ENCODE measurements at places on chromosomes 12 and 14. TPM values are rescaled to one million over a fixed set of nuclear protein-coding genes. Genes with fewer than 3 reads are reported as not detected.

The KRT4 gene
- total RNA-seq = not detected

The TXNDC16 gene
- total RNA-seq = 6.2 TPM

The NXPH4 gene
- total RNA-seq = 0.47 TPM

The KRT2 gene
- not detected for total RNA-seq

The ASPG gene
- total RNA-seq = not detected

The TFCP2 gene
- total RNA-seq = 43.1 TPM

The DNAJC22 gene
- not detected for total RNA-seq

The DHRS2 gene
- total RNA-seq = 3.1 TPM

The CDC42BPB gene
- total RNA-seq = 1.5 TPM

The LTBP2 gene
- not detected for total RNA-seq

The OTX2 gene
- not detected for total RNA-seq

- no peak overlapping the region for H3K4me3 ChIP-seq
- peaks cover 15% of the 10 kb centered on the region for H3K36me3 ChIP-seq
- no peaks in the 10 kb centered on the region for H3K4me1 ChIP-seq
Measured at GRCh38 chr14:77416836-77417235, 6.5 kb downstream of the NOXRED1 start.

- H3K4me3 ChIP-seq = peak overlapping the region; percentile 100
- no peak for DNase-seq
- H3K27ac ChIP-seq = no peak overlapping the region
- peaks cover 38% of the 10 kb centered on the region for H3K4me1 ChIP-seq
- peaks cover 33% of the 10 kb centered on the region for H3K36me3 ChIP-seq
- H3K27me3 ChIP-seq = no peaks in the 10 kb centered on the region
Measured at GRCh38 chr14:103560691-103561090, 1.8 kb downstream of the BAG5 start.

DNA sequence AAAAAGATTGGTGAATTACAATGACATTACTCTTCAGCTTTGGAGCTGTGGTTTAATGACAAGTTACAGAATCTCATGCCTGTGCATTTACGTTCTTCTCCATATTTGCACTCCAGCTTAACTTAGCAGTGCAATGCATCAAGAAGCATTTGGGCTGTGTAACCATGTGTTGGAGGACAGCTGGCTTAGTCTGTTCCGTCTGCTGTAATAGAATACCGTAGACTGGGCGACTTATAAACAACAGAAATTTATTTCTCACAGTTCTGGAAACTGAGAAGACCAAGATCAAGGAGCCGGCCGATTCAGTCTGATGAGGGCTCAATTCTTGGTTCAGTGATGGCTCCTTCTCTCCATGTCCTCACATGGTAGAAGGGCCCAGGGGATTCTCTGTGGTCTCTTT is 943.5 kb downstream of the BCL11B start:
- H3K4me3 ChIP-seq = no peak overlapping the region
- H3K36me3 ChIP-seq = no peaks in the 10 kb centered on the region
- H3K4me1 ChIP-seq = no peaks in the 10 kb centered on the region
- H3K27ac ChIP-seq = no peak overlapping the region

DNA sequence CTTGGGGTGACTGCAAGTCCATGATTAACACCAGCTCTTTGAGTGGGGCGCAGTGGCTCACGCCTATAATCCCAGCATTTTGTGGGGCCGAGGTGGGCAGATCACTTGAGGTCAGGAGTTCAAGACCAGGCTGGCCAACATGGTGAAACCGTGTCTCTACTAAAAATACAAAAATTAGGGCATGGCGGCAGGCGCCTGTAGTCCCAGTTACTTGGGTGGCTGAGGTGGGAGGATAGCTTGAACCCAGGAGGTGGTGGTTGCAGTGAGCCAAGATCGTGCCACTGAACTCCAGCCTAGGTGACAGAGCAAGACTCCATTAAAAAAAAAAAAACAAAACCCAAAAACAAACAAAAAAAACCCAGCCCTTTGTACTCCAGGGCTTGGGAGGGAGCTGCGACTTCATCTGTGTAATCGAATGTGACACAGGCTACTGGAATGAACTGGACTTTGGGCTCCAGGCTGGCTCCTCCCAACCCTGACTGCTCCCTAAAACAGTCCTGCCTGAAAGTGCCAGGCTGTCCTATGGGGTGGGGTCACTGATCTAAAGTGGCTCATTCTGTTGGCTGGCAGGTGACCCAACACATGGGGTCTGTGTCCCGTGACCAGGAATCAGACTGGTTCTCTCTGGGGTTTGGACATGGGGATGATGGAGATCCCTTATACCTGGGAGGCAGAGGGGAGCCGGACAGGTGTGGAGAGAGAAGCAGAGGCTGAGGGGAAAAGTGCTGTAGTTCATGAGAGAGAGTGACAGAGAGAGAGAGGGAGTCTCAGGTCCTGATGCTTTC is 9.3 kb upstream of the C12orf43 start:
- H3K4me1 ChIP-seq = no peaks in the 10 kb centered on the region
- no peak overlapping the region for H3K4me3 ChIP-seq
- no peaks in the 10 kb centered on the region for H3K27me3 ChIP-seq
- H3K27ac ChIP-seq = peak overlapping the region; percentile 25
- peaks cover 48% of the 10 kb centered on the region for H3K36me3 ChIP-seq

DNA sequence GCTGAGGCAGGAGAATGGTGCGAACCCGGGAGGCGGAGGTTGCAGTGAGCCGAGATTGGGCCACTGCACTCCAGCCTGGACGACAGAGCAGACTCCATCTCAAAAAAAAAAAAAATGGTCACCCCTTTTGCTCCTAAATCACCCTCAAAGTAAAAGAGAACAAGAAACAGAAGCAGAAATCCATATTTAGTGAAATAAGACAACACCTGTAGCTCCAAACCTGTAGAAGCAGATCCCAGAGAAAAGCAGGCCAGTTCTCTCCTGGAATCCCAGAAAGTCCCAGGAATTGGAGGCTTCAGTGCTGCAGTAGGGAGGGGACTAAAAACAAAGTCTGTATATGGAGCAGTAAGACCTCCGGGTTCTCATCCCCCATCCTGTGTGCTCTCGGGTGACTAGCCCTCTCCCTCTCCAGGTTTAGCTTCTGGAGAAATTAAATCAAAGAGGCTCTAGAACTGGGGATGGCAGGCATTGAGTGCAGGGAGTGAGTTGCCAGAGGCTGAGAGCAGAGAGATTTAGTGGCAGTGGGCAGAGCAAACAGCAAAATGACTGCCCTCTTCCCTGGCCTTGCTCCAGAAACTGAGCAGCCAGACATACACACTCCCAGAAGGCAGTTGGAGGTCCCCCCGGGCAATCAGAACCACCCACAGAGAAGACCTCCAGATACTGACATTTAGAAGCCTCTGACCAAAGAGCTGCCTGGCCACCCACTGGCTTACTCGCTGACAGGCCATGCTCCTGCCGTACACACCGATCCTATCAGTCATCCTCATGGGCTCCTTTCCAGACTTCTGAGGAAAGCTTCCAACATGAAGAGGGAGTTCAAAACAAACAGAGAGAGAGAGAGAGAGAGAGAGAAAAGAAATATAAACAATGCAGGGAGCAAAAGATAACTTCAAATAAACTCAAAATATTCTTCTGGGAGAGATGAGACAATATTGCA is 6.3 kb upstream of the MLXIP start:
- no peak overlapping the region for H3K27ac ChIP-seq
- H3K27me3 ChIP-seq = no peaks in the 10 kb centered on the region
- no peak for DNase-seq
- no peaks in the 10 kb centered on the region for H3K36me3 ChIP-seq

GRCh38 chr12:62581288-62582064 is 114.8 kb downstream of the MON2 start:
- no peaks in the 10 kb centered on the region for H3K4me1 ChIP-seq
- H3K4me3 ChIP-seq = no peak overlapping the region
- no peak overlapping the region for H3K27ac ChIP-seq
- no peak for DNase-seq
- peaks cover 20% of the 10 kb centered on the region for H3K36me3 ChIP-seq

DNA sequence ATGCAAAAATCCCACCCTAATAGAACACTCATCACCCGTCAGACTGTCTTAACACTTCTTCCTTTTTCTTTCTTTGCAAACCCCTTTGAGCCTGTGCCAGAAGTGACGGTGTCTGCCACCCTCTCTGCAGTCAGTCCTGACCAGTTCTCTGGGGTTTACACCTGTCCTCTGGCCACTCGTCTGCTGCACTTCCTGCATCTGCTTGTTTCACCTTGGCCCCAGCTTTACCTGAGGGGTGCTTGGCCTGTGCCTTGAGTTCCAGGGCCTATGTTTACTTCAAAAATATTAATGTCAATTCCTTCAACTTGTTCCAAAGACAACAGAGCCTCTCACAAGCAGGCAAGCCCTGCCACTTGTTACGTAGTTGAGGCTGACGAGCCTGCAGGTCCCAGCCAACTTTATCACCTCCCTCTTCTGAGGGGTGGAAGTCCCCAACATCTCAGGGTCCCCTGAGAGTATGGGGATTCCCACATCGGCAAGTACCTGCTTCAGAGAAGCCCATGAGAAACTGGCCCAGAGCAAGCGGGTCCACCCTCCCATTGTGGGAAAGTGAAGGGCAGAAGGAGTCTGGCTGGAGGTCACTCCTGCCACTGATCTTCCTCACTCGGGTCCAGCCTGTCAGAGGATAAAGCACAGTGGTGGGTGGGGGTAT is 205.4 kb downstream of the DAD1 start:
- peak overlapping the region; percentile 3 for H3K4me3 ChIP-seq
- H3K36me3 ChIP-seq = no peaks in the 10 kb centered on the region
- DNase-seq = no peak
- H3K27ac ChIP-seq = peak overlapping the region; percentile 75
- no peaks in the 10 kb centered on the region for H3K27me3 ChIP-seq

DNA sequence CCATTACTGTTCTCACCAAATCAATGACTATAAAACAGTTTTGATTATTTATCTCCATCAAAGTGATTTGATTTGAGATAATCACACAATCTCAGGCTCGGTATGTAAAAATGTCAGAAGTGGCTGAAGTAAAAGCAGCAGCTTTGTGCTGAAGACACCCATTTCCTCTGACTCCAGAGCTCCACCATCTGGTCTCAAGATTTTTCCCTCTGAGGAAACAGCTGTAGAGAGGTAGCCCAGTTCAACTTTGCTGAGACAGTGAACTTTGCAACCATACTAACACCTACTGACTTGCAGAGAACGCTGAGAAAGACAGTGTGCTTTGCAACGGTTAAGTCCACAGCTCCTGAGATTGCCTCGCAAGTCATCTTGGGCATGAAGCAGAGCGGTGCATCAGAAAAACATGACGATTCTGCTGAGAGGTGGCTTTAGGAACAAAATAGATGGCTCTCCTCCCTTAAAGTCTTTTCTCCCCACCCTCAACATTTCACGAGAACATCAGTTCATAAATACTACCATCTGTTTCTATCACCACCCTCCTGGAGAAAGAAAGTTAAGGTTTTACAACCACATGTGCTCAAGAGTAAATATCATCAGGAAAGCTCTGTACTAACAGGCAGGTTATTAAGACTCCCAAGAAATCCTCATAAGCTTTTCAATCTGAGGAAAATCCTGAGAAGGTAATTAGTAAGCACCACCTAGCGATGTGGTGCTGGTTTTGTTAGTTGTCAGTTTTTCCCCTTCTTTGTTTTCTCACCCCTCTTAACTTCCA is 34.8 kb downstream of the HIGD1C start:
- peaks cover 40% of the 10 kb centered on the region for H3K36me3 ChIP-seq
- no peaks in the 10 kb centered on the region for H3K27me3 ChIP-seq
- H3K4me3 ChIP-seq = no peak overlapping the region
- H3K4me1 ChIP-seq = peaks cover 36% of the 10 kb centered on the region
- DNase-seq = peak; percentile 86

DNA sequence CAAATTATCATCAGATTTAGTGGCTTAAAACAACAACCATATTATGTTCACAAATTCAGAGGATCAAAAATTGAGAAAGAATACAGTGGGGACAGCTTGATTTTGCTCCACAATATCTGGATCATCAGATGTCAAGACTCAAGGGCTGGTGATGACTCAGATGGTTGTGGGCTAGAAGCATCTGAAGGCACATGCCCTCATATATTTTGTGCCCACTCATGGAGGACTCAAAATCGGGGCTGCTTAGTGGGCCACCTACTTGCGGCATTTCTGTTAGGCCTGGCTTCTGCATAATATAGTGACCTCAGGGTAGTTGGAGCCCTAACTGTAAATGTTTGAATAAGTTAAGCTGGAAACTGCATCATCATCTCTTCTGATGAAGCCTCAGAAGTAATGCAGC is 584.5 kb downstream of the SLC16A7 start:
- H3K4me3 ChIP-seq = no peak overlapping the region
- DNase-seq = no peak
- H3K36me3 ChIP-seq = no peaks in the 10 kb centered on the region
- H3K27ac ChIP-seq = no peak overlapping the region
- H3K27me3 ChIP-seq = no peaks in the 10 kb centered on the region

All from activated CD4-positive, alpha-beta T cell treated with anti-CD3 and anti-CD28 coated beads, Interleukin-2, amount 10 ng/mL, durations not matched to agents 24 days and 14 days (primary cell).